GM23248 (cell line): ENCODE measurements at places on chromosomes 16 and 17. TPM values are rescaled to one million over a fixed set of nuclear protein-coding genes. Genes with fewer than 3 reads are reported as not detected.

The OR1F1 gene
- not detected in 2 replicates for polyA plus RNA-seq

The KRTAP4-6 gene
- polyA plus RNA-seq, result not detected in 2 replicates

The ABI3 gene
- polyA plus RNA-seq, result 0.37 TPM in 1 of 2 replicates, not detected in the other

DNA sequence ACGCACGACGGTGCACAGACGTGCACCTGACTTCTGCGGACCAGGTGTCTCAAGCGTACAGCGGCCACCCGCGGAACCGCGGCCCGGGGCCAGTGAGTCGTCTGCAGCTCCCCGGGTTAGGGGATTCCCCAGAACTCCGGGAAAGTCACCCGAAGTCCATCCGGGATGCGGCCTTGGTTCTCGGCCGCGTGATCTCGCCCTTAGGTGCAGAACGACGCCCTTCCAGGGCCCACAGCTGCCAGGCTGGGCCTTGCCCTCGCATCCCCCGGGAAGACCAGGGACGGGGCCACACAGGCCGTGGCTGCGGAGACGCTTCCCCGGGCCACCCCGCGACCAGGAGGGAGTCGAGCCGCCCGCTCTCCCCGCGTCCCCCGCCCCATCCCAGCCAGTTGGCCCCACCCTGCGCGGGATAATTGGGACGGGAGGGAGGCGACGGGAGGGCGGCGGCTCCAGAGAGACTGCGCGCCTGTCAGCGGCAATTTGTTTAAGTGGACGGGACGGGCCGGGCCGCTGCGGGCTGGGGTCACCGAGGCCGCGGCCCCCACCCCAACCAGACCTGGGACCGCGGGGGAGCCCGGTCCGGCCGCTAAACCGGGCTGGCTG, 3.6 kb upstream of the TBX2 start:
- no peaks in the 10 kb centered on the region for H3K27me3 ChIP-seq
- DNase-seq, result peak; percentile 22
- H3K4me1 ChIP-seq, result 0 out of 2 replicates have a peak, but pooled peaks cover under 1% of the 10 kb centered on the region

GRCh38 chr16:78415669-78416068, 316.2 kb downstream of the WWOX start:
- H3K36me3 ChIP-seq, result no peaks in the 10 kb centered on the region
- H3K27ac ChIP-seq, result no peak overlapping the region
- H3K4me1 ChIP-seq, result no peaks in the 10 kb centered on the region

GRCh38 chr17:76558198-76559095, 18.6 kb downstream of the PRCD start:
- peak; percentile 63 for DNase-seq
- H3K27me3 ChIP-seq, result no peaks in the 10 kb centered on the region
- peak overlapping the region; percentile 89 for H3K4me3 ChIP-seq
- H3K4me1 ChIP-seq, result peaks cover 45% of the 10 kb centered on the region
- H3K27ac ChIP-seq, result peak overlapping the region; percentile 85

DNA sequence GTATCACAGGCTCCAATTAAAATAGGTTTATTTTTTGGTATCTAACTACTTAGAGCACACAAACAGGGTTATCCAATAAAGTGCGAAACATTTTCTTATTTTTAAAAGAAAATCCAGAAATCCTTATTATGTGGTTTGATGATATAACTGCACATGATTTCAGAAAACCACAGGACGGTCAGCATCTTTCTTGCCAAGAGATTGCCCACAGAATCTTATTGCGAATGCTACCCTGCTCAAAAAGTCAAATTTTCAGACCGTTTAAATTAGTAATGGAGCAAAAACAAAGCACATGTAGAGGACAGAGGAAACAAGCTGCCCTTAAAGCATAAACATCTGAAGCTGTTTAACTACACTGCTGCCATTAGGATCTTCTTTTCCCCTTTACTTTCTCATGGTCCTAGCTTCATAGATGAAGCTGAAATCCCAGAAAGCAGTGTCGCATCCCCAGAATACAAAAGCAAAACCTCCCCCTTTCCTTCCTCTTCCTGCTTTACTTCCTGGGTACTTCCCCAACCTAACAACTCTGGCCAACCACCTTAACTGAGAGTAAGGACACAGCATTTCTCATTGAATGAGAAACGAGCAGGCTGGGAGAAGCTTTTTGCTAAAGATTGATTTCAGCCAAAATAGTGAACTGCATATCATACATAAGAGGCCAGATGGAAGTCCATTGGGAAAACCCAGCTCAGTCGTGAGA, 43.7 kb downstream of the CMTM4 start:
- H3K36me3 ChIP-seq, result no peaks in the 10 kb centered on the region
- peaks cover 12% of the 10 kb centered on the region for H3K4me1 ChIP-seq
- H3K4me3 ChIP-seq, result no peak overlapping the region
- no peak overlapping the region for H3K27ac ChIP-seq
- no peaks in the 10 kb centered on the region for H3K27me3 ChIP-seq
- peak; percentile 26 for DNase-seq

DNA sequence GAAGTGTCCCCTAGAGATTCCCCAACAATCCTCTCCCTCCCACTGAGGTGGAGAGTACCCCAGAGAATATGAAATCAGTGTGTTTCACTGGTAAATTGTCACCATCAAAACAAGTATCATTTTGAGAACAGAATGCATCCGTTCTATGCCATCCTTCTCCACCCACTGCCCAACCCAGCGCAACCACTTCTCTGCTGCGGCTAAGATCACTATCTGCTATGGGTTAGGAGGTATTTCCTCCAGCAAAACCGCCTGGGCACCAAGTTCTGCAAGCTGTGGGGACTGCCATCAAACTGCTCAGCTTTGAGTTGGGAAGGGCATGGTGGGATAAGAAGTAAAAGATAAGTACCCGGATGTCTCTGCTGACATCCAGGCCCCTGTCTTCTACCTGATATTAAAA, 24.4 kb downstream of the CNTNAP1 start:
- DNase-seq, result no peak
- H3K27me3 ChIP-seq, result no peaks in the 10 kb centered on the region
- no peaks in the 10 kb centered on the region for H3K4me1 ChIP-seq
- no peak overlapping the region for H3K27ac ChIP-seq

DNA sequence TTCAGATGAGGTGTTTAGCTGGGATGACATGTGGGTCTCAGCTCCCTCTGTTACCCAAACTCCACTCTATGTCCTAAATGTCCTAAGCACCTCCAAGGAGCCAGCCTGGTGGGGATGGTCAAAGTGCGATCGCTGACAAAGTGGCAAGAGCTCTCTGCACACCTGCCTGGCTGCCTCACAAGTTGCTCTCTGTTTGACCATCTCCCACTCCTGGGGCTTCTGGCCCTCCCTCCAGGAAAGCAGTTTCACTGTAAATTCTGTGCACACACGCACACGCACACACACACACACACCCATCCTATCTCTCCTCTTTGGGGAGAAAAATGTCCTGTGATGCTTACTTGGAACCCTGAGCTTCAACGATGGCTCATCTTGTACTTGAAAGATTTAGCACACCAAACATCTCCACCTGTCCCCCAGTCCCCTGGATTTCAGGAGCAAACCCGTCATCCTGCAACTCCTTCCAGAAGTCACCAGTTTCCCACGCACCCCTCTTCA, 1.7 kb downstream of the PITPNA start:
- no peaks in the 10 kb centered on the region for H3K36me3 ChIP-seq
- DNase-seq, result peak; percentile 18
- peak overlapping the region; percentile 82 for H3K4me3 ChIP-seq
- no peaks in the 10 kb centered on the region for H3K27me3 ChIP-seq
- H3K4me1 ChIP-seq, result peaks cover 29% of the 10 kb centered on the region

DNA sequence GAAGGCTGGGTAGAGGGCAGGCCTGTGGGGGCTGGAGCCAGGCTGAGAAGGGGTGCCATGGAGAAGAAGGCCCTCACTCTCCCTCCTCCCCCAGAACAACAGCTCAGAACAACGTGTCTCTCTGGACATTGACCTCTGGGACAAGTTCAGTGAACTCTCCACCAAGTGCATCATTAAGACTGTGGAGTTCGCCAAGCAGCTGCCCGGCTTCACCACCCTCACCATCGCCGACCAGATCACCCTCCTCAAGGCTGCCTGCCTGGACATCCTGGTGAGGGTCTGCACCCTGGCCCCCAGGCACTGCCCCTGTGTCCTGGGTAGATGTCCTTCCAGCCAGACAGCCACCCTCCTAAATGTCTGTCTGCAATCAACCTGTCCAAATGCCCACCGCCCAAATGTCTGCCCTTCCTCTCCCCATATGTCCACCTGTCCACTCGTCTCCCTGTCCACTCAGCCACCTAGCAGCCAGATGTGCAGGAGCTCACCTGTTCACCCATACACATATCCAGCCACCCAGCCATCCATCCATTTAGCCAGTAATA, 12.2 kb downstream of the GJD3 start:
- peaks cover 20% of the 10 kb centered on the region; the same call in 1 of the 2 replicates for H3K4me1 ChIP-seq
- peaks cover 8% of the 10 kb centered on the region; the same call in 1 of the 2 replicates for H3K36me3 ChIP-seq
- DNase-seq, result no peak
- no peak overlapping the region for H3K27ac ChIP-seq
- H3K4me3 ChIP-seq, result no peak overlapping the region

GRCh38 chr16:50761267-50761666, 19.4 kb downstream of the CYLD start:
- peaks cover 28% of the 10 kb centered on the region for H3K36me3 ChIP-seq
- DNase-seq, result no peak
- H3K4me3 ChIP-seq, result no peak overlapping the region
- H3K27ac ChIP-seq, result no peak overlapping the region
- H3K4me1 ChIP-seq, result peaks cover 17% of the 10 kb centered on the region; the same call in 1 of the 2 replicates
